ENCODE measurements at places on chromosomes 7 and 10. TPM values are rescaled to one million over a fixed set of nuclear protein-coding genes. Genes with fewer than 3 reads are reported as not detected.

Gene CARD11
- total RNA-seq, result 0.32 TPM

Gene TAS2R3
- total RNA-seq, result 0.97 TPM

Gene CYP26C1
- total RNA-seq, result 2.1 TPM

Gene ATP6V0E2
- 11.3 TPM for total RNA-seq

Gene HOXA11
- 0.31 TPM for total RNA-seq

Gene RSPH10B2
- total RNA-seq, result 0.50 TPM

Gene TMEM254
- total RNA-seq, result 6.2 TPM

Gene EPO
- not detected for total RNA-seq

Gene PAPOLB
- total RNA-seq, result not detected

Gene LRRC17
- total RNA-seq, result 4.1 TPM

Gene GNGT1
- not detected for total RNA-seq

Gene SORBS1
- 0.44 TPM for total RNA-seq

Gene LRRC18
- total RNA-seq, result not detected

Gene ARPC1A
- total RNA-seq, result 191 TPM

Gene REEP3
- total RNA-seq, result 34.5 TPM

Gene PTPRZ1
- total RNA-seq, result under 0.01 TPM

Gene NUTM2B
- 0.25 TPM for total RNA-seq

All from bladder microvascular endothelial cell (primary cell).